ENCODE measurements at places on chromosomes 11 and 22.

- no peak for DNase-seq
These were observed 3.8 kb downstream of the PRPF19 start for GRCh38 chr11:60902625-60903024.

- no peak for DNase-seq
These were observed 4747.7 kb upstream of the OR11H1 start for GRCh38 chr22:10780281-10780680.

GRCh38 chr11:69948256-69949141 lies 129.3 kb upstream of the FGF3 start:
- DNase-seq = no peak

DNA sequence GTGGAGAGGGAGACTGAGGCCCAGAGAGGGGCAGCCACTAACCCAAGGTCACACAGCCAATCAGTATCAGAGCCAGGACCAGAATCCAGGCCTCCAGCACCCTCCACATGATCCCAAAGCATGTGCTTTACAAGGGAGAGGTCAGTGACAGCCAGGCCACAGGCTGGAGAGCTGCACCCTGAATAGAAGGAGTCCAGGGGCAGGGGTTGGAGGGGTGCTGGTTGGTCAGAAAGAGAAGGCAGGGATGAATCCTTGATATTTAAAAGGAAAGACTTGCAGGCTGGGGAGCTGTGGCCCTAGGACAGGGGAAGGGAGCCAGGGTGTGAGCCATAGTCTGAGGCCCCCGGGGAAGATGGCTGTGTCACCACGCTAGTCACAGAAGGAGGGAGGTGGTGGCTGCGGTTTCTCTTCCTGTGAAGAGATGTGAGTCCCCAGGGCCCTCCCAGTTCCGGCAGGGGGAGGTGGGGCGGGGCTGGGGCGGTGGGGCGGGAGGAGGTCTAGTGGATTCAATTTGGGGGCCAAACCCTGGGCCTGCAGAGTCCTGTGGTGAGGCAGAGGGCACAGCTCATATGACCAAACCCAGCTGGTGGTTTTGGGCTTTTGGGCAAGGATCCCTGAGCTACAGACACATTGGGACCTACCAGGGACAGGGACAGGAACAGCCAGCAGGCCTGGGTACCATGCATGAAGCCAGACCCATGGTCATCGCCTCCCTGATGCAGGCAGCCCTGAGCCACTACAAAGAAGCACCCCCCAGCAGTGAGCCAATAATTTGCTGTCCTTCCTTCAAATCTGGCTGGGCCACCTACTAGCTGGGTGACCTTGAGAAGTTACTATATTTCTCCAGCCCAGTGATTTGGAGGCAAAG lies 14.0 kb downstream of the RAC2 start:
- DNase-seq = no peak

- no peak for DNase-seq
These were observed 76.4 kb upstream of the SLC22A12 start for GRCh38 chr11:64514590-64514989.

GRCh38 chr11:17578958-17579357 lies 31.9 kb downstream of the OTOG start:
- DNase-seq = no peak

- no peak for DNase-seq
These were observed 859 bp upstream of the KRTAP5-5 start for GRCh38 chr11:1628506-1629325.

DNA sequence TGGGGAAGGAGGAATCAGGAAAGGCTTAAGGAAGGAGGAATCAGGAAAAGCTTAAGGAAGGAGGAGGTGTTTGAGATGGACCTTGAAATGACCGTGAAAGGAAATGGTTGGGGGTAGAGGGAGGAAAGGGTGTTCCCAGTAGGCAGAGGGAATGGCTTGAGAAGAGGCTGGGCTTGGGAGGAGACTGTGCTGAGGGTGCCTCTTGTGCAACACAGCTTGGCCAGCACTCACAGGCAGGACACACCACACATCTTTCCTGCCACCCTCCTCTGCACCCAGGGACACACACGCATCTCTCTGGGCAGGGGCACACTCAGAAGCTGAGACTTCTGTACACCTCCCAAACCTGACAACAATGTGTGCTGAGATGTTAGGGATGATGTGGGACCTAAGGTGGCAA lies 151.4 kb downstream of the FBXO7 start:
- no peak for DNase-seq

- no peak for DNase-seq
These were observed 28.7 kb downstream of the SDHD start for GRCh38 chr11:112115386-112115785.

- peak; percentile 60 for DNase-seq
These were observed 32.1 kb downstream of the UQCR10 start for GRCh38 chr22:29799217-29799680.

GRCh38 chr22:36395915-36396314 lies 8.1 kb upstream of the MYH9 start:
- no peak for DNase-seq
